ENCODE measurements at places on chromosomes 16 and 17.

GRCh38 chr16:81435103-81435502 lies 9.5 kb upstream of the CMIP start:
- no peak for DNase-seq

- DNase-seq: no peak
These were observed 200.5 kb upstream of the CHMP6 start for GRCh38 chr17:80790981-80791742.

DNA sequence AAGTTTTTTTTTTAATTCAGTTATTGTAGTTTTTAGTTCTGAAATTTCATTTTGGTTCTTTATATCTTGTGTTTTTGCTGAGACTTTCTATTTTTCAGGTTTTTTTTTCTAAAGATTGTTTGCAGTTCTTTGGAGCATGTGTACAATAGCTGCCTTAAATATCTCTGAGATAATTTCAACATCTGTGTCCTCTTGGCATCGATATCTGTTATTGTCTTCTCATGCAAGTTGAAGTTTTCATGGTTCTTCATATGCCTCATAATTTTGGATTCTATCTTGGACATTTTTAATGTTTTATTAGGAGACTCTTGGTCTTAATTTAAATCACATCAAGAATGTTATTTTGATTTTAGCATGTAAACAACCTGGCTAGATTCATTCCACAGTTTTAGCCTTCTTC lies 22.8 kb downstream of the COX11 start:
- DNase-seq: no peak

DNA sequence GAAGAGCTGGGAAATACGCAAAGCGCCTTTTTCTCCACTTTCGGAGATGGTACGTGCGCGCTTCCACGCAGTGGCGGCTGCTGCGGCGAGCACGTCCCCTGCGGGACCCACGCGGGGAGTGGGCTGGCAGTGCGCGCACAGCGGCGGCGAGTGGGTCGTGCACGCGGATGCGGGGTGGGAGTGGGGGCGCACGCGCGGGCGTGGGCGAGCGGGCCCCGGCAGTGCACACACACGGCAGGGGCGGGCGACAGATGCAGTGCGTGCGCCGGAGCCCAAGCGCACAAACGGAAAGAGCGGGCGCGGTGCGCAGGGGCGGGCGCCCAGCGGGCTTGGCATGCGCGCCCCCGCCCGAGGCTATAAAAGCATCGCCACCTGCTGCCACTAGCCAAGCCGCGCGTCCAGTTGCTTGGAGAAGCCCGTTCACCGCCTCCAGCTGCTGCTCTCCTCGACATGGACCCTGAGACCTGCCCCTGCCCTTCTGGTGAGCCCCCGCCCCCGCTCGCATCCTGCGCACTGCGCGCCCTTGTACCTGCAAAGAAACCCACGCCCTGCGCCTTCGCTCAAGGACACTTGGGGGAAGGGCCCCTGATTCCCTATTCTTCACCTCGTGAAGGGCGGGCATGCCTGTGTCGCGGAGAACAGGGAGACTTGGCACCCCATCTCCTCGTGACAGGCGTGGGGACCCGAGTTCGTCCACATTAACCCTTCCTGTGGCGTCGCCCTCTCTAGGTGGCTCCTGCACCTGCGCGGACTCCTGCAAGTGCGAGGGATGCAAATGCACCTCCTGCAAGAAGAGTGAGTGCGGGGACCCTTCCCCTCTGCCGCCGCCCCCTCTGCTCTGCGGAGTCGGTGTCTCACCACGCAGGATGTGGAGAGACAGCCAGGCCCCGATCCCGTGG lies at the start of gene MT3:
Gene MT3, plus strand, starts transcription at position 388 of the 899 bp plus-strand sequence. Its CDS starts 63 bp downstream, at position 451.
- peak; percentile 65 for DNase-seq

- no peak for DNase-seq
These were observed 162.5 kb downstream of the MAF start for GRCh38 chr16:79437764-79438751.

DNA sequence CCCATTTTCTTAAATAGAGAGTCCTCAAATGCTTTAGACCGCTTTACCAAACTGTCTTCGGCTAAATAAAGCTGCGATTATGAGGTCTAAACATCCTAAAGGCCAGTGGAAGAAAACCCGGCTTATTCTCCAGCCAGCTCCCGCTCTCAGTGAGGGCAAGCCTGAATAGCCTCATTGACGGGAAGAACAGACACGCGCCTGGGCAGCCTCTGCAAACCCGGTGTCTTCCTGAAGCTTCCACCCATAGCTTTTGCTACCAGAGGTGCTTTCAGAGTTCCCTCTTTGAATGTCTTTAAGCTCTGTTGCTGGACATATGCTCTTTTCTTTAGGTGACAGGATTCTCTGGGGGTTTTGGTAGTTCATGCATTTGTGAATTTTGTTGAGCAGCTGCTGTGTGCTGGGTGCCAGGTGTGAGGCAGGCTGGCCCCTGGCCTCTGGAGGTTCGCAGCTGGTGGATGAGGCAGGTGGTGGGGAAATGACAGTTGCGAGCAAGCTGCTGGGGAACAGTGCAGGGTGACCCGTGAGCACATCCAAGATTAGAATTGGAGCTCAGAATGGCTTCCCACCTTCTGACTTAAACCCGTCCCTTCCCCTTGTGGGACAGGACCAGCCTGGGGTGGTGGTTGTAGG lies 44.7 kb downstream of the CRISPLD2 start:
- DNase-seq: no peak

DNA sequence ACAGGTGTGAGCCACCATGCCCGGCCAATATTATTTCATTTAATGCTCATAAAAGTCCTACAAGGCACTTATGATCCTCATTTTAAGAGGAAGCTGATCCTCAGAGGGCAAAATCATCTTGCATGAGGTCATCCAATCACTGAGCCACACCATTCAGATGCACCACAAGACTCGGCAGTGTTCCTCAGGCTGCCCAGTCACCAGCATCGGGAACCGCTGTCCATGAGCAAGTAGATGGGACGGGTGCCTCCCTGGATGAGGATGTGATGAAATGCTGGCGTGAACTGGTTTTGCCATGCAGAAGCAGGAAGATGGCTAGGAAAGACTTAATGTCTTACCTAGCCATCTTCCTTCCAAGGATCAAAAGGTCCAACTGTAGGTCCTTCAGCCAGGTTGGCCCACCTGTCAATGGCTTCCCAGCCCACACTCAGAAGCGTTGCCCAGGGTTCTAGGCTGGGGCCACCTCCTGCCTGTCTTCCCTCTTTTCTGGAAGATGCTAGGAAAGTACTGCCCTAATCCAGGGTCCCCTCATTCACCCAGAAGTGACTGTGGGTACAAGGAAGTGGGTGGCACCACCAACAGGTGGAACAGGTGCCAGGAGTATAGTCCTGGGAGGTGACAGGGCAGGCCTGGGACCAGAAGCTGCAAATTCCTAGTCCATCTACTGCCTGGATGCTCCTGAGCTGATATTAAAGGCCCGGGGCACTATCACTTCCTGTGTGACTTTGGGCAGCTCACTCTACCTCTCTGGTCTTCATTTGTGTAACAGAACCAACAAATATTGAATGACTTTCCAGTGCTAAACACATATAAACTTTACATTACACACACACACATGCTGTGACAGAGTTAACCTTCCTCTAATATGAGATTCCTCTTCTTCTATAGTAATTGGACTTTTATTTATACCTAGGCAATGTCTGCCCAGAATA lies 32.2 kb upstream of the CRYBA1 start:
- DNase-seq: no peak

- DNase-seq: no peak
These were observed 4.0 kb downstream of the WNK4 start for GRCh38 chr17:42784409-42784808.

- DNase-seq: peak; percentile 40
These were observed 67.8 kb downstream of the CCDC182 start for GRCh38 chr17:57677301-57677700.

DNA sequence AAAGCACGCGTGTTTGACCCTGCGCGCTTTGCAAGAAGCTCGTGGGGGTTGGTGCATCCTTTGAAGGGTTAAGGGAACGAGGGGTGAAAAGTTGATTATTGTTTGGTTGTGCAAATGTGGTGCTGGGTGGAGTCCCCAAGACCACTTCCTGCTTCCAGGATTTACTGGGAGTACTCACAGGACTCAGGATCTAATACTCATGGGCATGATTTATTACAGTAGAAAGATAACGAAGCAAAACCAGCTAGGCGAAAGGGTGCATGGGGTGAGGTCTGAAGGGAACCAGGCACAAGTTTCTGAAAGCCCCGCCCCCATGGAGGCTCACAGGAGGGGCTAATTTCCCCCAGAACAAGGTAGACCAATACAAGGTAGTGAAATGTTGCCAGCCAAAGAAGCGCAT lies 58.8 kb downstream of the RPTOR start:
- DNase-seq: no peak

Measured in left forelimb (tissue), 1 donor.